LHCN-M2 (cell line): ENCODE measurements at places on chromosomes 3 and 15.

DNA sequence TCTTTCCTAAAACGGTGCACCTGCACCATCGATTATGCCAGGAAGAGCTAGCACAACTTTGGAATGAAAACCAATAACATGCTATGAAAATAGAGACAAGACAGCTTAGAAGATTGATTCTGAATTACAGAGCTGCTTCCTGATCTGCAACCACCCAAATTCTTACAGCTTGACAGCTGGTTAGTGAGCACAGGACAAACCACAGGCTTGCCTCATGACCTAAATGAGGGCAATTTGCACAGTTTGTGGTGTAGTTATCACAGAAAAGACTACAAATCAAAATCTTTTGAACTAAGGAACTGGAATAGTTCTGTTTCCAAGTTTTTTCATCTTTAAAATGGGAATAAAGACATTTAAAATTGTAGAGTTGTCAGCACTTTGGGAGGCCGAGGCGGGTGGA lies 533.5 kb downstream of the NAALADL2 start:
- DNase-seq = peak; percentile 74

- DNase-seq = no peak
Observed at GRCh38 chr3:37032961-37033360, 39.6 kb downstream of the MLH1 start.

- DNase-seq = peak; percentile 57
Observed at GRCh38 chr3:104887069-104887468, 479.6 kb upstream of the ALCAM start.

GRCh38 chr15:91854639-91854990 lies 1.1 kb downstream of the SLCO3A1 start:
- DNase-seq = no peak

DNA sequence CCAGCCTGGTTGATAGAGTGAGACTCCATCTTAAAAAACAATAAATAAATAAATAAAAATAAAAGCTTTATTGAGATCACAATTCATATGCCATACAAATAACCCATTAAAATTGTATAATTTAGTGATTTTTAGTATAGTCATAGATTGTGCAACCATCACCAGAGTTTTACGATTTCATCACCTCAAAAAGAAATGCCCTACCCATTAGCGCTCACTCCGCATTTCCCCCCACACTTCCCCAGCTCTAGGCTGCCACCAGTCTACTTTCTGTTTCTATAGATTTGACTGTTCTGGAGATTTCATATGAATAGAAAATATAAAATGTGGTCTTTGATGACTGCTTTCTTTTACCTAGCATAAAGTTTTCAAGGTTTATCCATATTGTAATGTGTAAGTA lies 57.0 kb downstream of the ARHGEF26 start:
- no peak for DNase-seq

DNA sequence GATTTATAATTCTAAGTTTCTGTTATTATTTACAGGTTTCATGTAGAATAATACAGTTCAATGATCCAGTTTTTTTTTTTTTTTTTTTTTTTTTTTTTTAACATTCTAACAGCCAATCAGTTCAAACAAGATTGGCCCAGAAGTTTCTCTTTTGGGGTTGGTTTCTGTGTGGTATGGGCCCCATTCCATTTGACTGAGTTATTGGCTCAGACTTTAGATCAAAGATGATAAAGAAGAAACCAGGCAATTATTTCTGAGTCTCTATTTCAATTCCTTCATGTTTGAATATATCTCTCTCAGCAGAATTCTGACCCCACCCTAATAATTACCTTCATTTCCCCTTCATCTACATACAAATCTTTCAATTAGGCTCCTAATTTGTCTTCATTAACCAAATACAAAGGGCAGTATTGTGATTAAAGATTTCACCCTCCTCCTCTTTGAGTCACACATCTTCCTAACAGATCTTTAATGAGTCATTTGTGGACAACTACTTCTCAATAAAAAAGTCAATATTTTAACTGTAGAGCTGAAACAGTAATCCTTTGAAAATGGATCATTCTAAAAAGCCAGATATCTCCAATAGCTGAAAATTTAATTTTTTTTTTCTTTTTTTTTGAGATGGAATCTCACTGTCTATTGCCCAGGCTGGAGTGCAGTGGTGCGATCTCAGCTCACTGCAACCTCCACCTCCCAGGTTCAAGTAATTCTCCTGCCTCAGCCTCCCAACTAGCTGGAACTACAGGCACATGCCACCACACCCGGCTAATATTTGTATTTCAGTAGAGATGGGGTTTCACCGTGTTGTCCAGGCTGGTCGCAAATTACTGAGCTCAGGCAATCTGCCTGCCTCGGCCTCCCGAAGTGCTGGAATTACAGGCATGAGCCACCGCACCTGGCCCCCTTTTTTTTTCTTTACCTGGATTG lies 878.8 kb downstream of the NAALADL2 start:
- DNase-seq = peak; percentile 66

DNA sequence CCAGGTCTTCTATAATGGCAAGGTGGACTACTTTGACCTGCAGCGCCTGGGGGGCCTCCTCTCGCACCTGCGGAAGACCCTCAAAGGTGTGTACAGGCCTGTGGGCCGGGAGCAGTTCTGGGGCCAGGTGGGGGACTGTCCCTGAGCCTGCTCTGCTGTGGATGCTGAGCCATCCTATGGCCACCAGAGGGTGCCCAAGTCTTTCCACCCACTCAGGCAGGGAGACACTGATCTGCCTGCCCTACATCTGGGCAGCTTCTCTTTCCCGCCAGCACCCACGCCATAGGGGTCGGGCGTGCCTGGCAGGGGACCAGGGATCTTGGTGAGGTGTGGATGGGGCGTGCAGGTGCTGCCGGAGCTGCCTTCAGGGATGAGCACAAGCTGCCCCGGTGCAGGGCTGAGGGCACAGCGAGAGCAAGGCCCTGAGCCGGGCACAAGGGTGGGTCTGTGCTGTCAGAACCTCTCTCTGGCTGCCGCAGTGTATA lies 14.1 kb downstream of the RNF123 start:
- peak; percentile 47 for DNase-seq
